ENCODE measurements at places on chromosomes 4 and X. TPM values are rescaled to one million over a fixed set of nuclear protein-coding genes. Genes with fewer than 3 reads are reported as not detected.

DNA sequence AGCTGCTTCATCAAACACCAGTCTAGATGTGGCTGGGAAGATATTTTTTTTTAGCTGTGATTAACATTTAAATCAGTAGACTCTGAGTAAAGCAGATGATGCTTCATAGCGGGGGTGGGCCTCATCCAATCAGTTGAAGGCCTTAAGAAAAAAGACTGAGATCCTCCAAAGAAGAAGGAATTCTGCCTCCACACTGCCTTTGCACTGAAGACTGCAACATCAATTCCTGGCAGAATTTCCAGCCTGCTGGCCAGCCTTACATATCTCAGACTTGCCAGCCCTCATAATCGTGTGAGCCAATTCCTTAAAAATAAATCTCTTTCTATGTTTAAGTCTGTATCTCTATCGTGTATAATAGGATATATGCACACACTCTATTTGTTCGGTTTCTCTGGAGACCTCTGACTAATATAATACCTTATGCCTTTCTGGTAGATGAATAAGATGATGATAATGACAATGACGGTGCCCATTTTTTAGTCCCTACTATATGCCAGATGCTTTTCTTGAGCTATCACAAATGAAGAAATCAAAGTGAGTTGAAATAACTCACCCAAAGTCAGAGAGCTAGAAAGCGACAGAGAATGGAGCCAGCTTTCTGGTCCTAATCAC is 66.1 kb upstream of the SOD3 start:
- H3K27ac ChIP-seq = no peak overlapping the region
- H3K36me3 ChIP-seq = no peaks in the 10 kb centered on the region
- H3K27me3 ChIP-seq = no peaks in the 10 kb centered on the region
- H3K4me3 ChIP-seq = no peak overlapping the region
- H3K4me1 ChIP-seq = no peaks in the 10 kb centered on the region

DNA sequence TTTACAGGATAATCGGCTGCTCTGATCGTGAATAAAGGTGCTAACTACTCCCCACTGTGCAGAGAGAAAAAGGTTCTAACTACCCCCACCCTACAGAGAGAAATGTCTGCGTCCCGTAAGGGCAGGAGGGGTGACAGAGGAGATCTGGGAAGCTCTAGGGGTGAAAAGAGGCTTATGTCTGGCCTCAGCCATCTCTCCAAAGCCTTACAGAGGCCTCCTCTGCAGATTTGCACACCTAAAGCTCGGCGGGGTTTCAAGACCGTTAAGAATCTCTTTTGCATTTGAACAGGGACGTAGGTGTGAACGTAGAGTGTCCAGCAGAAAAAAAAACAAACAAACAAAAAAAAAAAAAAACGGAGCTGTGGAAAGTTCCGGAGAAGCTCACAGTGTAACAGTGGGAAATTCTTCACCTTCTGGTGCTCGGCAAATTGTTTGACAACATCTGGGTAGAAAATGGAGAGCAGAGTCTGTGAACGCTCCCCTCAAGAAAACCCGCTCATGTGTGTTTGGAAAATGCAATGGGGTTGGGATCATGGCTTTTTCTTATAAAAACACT is 161.0 kb downstream of the SHOX start:
- H3K4me3 ChIP-seq = no peak overlapping the region
- no peaks in the 10 kb centered on the region for H3K27me3 ChIP-seq
- no peaks in the 10 kb centered on the region for H3K4me1 ChIP-seq

Gene GAGE1
- total RNA-seq = not detected

Gene REPS2
- total RNA-seq = 9.4 TPM
